ENCODE measurements at places on chromosomes 4 and X.

- no peak overlapping the region for H3K4me3 ChIP-seq
- peaks cover 20% of the 10 kb centered on the region for H3K4me1 ChIP-seq
- H3K27ac ChIP-seq: peak overlapping the region; percentile 80
- peaks cover 5% of the 10 kb centered on the region for H3K36me3 ChIP-seq
Measured at GRCh38 chr4:183989461-183989860, 84.4 kb downstream of the STOX2 start.

GRCh38 chr4:158523990-158524535 lies 2.4 kb downstream of the RXFP1 start:
- H3K4me1 ChIP-seq: no peaks in the 10 kb centered on the region
- no peaks in the 10 kb centered on the region for H3K36me3 ChIP-seq
- H3K4me3 ChIP-seq: no peak overlapping the region
- H3K27me3 ChIP-seq: no peaks in the 10 kb centered on the region
- DNase-seq: no peak

- peaks cover 4% of the 10 kb centered on the region for H3K4me1 ChIP-seq
- DNase-seq: no peak
- no peak overlapping the region for H3K27ac ChIP-seq
- no peaks in the 10 kb centered on the region for H3K36me3 ChIP-seq
Measured at GRCh38 chr4:52873191-52873590, 11.1 kb downstream of the RASL11B start.

GRCh38 chrX:48696301-48696908 lies at the start of gene SUV39H1:
Gene SUV39H1 (plus strand): TSS chrX:48696734. CDS start chrX:48696785, 51 bp downstream.
- peak within 1 kb of the TSS; percentile 66 for H3K27ac ChIP-seq
- DNase-seq: peak; percentile 81
- H3K27me3 ChIP-seq: no peaks in the 10 kb centered on the region
- H3K36me3 ChIP-seq: peaks cover 9% of the 10 kb centered on the region

- H3K36me3 ChIP-seq: no peaks in the 10 kb centered on the region
- no peak overlapping the region for H3K4me3 ChIP-seq
- H3K27me3 ChIP-seq: no peaks in the 10 kb centered on the region
- DNase-seq: no peak
Measured at GRCh38 chr4:130636486-130636885, 1540.5 kb downstream of the C4orf33 start.

DNA sequence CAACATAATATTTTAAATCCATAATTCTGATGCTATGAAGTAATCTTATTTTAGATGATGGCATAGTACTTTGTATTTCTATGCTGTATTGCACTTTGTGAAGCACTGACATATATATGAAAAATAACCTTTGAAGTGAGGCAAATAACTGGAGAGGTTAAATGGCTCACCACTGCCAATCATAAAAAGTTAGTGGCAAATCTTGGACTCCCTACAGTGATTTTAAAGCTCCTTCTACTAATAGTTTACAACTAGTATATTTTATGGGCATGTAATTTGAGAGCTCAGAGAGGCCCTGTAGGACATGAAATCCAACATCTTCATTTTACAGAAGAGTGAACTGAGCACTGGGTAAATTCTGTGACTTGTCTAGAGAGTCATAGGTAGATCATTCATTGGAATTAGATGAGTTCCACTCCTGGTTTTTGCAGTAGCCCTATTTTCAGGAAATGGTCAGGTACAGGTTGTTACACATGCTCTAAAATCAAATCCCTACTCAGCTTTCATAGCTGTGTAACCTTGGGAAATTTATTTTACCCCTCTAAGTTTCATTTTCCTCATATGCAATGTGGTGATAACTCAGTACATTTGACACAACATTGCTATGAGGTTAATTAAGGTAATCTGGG lies 804 bp upstream of the GC start:
- no peaks in the 10 kb centered on the region for H3K4me1 ChIP-seq
- no peaks in the 10 kb centered on the region for H3K36me3 ChIP-seq
- H3K4me3 ChIP-seq: no peak overlapping the region

DNA sequence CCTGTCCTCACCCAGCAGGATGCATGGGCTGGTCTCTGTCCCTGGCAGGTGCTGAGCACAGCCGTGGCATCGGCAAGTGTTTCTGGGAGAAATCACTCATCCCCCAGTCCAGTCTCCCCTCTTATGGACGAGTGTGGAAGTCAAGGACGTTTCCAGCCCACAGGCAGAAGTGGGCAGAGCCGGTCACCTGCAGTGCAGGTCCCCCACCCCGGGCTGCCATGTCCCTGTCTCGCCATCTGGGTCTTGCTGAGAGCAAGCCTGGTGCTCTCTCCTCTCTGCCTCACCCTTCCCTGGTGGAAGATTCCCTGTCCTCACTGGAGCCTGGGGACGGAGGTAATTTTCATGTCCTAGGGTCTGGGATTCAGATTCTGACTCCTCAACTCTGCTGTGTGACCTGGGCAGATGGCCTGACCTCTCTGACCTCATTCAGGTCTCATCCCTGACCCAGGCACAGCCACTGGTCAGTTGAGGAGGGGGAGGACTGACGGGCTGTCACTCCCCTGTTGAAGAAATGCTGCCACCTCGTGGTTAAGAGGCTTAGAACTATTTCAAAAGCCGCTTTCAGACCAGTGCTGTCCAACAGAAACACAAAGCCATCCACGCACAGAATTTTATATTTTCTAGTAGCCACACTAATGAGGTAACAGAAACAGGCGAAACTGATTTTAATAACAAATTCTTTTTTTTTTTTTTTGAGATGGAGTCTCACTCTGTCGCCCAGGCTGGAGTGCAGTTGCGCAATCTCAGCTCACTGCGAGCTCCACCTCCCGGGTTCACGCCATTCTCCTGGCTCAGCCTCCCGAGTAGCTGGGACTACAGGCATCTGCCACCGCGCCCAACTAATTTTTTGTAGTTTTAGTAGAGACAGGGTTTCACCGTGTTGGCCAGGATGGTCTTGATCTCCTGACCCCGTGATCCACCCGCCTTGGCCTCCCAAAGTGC lies 1.8 kb downstream of the CPZ start:
- H3K36me3 ChIP-seq: peaks cover 6% of the 10 kb centered on the region
- H3K4me3 ChIP-seq: no peak overlapping the region
- DNase-seq: peak; percentile 72
- H3K4me1 ChIP-seq: peaks cover 10% of the 10 kb centered on the region
- H3K27me3 ChIP-seq: peaks cover 34% of the 10 kb centered on the region
- H3K27ac ChIP-seq: no peak overlapping the region

DNA sequence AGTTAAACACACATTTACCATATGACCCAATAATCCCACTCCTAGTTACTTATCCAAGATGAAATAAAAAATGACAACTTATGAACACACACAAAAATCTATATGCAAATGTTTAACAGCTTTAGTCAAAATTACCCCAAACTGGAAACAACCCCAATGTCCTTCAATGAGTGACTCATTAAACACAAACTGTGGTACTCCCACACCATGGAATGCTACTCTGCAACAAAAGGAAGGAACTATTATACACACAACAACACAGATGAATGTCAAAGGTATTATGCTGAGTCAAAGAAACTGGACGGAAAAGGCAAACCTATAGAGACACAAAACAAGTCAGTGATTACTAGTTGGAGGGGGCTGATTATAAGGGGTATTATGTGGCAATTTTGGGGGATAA lies 40.5 kb downstream of the MED14 start:
- peaks cover 4% of the 10 kb centered on the region for H3K36me3 ChIP-seq
- peaks cover 1% of the 10 kb centered on the region for H3K27me3 ChIP-seq
- H3K4me1 ChIP-seq: no peaks in the 10 kb centered on the region
- H3K4me3 ChIP-seq: no peak overlapping the region
- DNase-seq: peak; percentile 26

DNA sequence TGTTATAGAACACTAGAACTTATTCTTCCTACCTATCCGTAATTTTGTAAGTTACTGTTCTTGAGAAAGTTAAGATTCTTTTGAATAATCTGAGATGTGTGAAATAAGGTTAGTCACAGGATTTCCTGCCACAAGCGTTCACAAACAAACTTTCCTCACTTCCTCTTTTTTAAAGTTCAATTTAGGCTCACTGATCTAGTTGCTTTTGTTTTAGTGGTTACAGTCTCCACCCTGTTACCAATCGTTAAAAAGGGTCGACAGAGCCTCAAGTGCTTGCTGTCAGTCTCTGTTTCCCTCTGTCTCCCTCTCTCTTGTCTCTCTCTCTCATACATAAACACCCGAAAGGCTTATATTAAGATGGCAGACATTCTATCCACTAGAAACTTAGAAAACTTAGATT lies 35.9 kb upstream of the STK26 start:
- DNase-seq: no peak
- H3K27ac ChIP-seq: no peak overlapping the region
- H3K27me3 ChIP-seq: peaks cover 4% of the 10 kb centered on the region
- no peak overlapping the region for H3K4me3 ChIP-seq

GRCh38 chrX:87006561-87006960 lies 511.0 kb upstream of the KLHL4 start:
- no peak overlapping the region for H3K27ac ChIP-seq
- no peak overlapping the region for H3K4me3 ChIP-seq
- DNase-seq: no peak
- no peaks in the 10 kb centered on the region for H3K4me1 ChIP-seq
- H3K27me3 ChIP-seq: no peaks in the 10 kb centered on the region

DNA sequence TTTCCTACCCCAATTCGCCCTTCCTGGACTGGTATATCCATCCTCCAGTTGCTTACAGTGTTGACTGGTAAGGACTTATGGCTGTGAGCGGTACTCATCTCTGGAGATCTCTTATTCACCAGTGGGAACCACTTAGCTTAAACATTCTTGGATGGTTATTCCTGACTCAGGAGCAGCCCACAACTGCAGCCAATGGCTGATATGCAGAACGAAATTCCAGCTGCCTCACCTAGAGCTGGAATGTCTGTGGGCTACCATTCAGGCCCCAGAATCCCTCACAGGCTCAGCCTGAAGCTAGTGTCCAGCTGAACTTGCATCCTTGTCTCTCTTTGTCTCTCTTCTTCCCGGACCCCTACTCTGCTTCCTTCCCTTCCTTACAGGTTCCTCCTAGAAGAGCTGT lies 138.9 kb upstream of the SMIM31 start:
- no peaks in the 10 kb centered on the region for H3K36me3 ChIP-seq
- DNase-seq: no peak
- no peaks in the 10 kb centered on the region for H3K4me1 ChIP-seq
- H3K4me3 ChIP-seq: no peak overlapping the region

GRCh38 chr4:184747034-184747830 lies 13.3 kb upstream of the CENPU start:
- H3K27me3 ChIP-seq: no peaks in the 10 kb centered on the region
- peaks cover 4% of the 10 kb centered on the region for H3K4me1 ChIP-seq
- no peak for DNase-seq

GRCh38 chr4:113935190-113935589 lies 44.3 kb downstream of the ARSJ start:
- peaks cover under 1% of the 10 kb centered on the region for H3K36me3 ChIP-seq
- no peak overlapping the region for H3K4me3 ChIP-seq
- H3K4me1 ChIP-seq: peaks cover 3% of the 10 kb centered on the region
- no peak overlapping the region for H3K27ac ChIP-seq

DNA sequence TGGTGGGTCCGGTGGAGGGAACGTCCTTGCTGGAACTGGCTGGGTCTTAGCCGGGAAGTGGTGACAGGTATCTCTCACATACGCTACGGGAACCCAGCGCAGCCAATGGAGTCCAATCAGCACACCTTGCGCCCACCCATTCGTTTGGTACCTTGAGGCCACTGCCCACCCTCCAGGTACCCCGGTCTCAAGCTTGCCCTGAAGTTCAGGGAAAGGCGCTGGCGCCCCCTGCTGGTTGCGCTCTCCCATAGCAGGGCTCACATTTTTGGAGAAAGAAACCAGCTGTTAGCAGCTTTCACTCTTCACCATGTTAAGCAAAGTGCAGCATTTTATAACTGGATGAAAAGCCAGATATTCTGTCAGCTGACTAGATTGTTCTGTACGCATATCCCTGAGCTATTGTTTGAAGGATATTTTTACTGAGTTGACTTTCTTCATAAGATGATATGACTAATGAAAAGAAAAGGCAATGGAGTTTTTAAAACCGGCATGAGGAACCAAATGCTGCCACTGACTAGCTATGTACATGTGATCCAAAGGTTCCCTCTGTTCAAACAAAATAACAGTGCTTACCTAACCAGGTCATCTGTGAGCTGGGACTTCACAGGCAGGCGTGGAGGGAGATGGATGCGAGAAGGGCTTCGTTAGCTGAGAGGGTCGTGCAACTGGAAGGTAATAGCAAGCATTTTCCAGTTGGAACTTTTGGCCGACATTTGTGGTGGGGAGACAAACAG lies 43.7 kb downstream of the OTOP1 start:
- H3K36me3 ChIP-seq: no peaks in the 10 kb centered on the region
- 0 out of 2 replicates have a peak, but pooled peaks cover 2% of the 10 kb centered on the region for H3K27me3 ChIP-seq
- H3K4me3 ChIP-seq: no peak overlapping the region
- no peak overlapping the region for H3K27ac ChIP-seq

DNA sequence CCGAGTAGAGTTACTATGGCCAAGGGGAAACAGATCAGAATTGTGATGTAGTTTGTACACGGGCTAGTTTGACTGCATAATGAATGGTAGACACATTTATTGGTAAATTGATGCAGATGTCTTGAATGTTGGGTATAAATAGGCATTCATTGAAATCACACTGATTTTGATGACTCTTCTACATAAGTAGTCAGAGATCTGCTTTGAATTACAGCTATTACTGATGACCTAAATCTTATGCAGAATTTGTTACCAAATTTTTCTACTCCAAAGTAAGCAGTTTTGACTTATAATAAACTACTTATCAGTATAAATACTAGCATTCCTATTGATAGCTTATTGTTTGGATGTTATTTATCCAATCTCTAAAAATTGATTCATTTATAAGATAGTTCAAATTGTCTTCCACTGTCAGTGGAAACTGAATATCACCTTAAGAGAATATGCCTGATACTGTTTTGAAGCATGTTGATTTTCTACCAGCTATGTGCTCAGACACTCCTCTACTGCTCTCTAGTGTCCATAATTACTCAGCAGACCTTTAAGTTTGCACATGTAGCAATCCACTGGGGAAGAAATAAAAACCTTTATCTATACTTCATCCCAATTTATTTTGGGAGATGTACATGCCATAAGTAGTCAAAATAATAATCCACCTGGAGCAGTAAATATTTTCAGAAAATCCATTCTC lies 120.3 kb downstream of the RASL11B start:
- H3K27ac ChIP-seq: no peak overlapping the region
- H3K36me3 ChIP-seq: no peaks in the 10 kb centered on the region
- peaks cover 1% of the 10 kb centered on the region for H3K4me1 ChIP-seq
- H3K4me3 ChIP-seq: no peak overlapping the region
- peak; percentile 73 for DNase-seq
- H3K27me3 ChIP-seq: no peaks in the 10 kb centered on the region

DNA sequence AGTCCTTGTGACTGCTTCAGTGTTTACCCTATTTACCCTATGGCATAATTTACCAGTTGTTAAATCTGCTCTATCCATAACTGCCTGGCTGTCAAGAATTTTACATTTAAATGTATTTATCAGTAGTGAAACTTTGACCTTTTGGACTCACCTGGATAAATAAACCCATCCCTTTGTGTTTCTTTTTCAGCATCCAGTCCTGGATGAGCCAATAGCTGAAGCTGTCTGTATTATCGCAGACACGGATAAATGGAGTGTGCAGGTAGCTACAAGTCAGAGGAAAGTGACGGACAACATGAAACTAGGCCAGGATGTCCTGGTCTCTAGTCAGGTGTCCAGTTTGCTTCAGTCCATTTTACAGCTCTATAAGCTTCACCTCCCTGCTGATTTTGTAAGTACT lies 122.4 kb downstream of the FNIP2 start:
- H3K4me1 ChIP-seq: peaks cover 6% of the 10 kb centered on the region
- no peak overlapping the region for H3K4me3 ChIP-seq
- no peaks in the 10 kb centered on the region for H3K27me3 ChIP-seq
- no peak overlapping the region for H3K27ac ChIP-seq
- peaks cover 11% of the 10 kb centered on the region for H3K36me3 ChIP-seq

Measured in IMR-90 (cell line).